ENCODE measurements at places on chromosomes 7 and 10.
A peak's percentile ranks its signal among the peaks of the same experiment; 100 is the strongest.

GRCh38 chr7:57210212-57210611, 78.0 kb upstream of the ZNF479 start:
- no peak for DNase-seq

DNA sequence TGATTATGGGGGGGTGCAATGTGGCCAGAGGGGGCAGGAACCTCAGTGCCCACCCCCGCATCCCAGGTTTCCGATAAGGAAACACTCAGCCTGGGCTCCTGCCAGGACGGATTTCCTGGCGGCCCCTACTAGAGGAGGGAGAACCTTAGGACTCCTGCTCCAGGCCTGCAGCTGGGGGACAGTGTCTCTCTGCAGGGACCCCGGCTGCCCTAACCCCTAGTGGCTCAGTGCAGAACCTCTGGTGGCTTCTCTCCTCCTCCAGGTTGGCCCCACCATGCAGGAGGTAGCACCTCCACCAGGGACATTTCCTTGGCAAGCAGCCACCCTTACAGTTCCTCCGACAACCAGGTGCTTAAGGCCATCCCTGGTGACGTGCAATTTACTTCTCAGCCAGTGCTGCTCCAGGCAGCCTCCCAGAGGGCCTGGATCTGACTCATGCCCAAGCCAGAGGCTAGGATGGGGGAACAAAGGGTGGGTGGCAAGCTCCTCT, 31.9 kb downstream of the SH2B2 start:
- DNase-seq: no peak

DNA sequence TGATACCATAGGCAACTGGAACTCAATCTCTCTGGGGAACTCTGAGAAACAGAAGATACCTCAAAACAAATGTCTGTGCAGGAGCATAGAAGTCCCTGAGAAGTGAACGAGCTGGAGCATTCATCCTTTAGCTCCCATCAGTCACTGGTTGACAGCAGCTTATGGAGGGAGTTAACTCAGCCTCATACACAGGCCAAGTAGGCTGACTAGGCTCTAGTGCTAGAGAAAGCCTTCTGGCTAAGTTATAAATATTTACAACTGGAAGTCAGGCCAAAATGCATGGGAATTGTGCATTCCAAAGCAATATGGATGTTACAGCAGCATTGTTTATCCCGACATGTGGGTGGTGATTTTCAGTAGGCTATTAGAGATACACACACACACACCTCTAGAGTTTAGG, 66.5 kb downstream of the ANK3 start:
- no peak for DNase-seq

DNA sequence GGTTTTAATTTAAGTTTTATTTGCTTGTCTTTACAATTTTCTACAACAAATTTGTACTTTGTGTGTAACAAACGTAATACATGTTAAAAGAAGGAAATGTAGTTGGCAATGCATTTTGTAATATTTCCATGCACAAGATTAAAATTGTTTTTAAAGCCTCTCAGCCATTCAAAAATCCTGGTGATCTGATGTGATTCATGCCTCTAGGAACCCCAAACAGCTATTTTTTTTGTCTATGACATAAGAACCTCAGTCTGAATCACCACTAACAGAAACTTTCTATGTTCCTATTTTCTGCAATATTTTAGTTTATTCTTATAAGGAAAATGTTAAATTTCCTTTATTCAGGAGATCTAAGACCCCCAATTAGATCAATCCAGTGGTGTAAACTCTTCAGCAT, 183.1 kb upstream of the YAE1 start:
- DNase-seq: no peak

DNA sequence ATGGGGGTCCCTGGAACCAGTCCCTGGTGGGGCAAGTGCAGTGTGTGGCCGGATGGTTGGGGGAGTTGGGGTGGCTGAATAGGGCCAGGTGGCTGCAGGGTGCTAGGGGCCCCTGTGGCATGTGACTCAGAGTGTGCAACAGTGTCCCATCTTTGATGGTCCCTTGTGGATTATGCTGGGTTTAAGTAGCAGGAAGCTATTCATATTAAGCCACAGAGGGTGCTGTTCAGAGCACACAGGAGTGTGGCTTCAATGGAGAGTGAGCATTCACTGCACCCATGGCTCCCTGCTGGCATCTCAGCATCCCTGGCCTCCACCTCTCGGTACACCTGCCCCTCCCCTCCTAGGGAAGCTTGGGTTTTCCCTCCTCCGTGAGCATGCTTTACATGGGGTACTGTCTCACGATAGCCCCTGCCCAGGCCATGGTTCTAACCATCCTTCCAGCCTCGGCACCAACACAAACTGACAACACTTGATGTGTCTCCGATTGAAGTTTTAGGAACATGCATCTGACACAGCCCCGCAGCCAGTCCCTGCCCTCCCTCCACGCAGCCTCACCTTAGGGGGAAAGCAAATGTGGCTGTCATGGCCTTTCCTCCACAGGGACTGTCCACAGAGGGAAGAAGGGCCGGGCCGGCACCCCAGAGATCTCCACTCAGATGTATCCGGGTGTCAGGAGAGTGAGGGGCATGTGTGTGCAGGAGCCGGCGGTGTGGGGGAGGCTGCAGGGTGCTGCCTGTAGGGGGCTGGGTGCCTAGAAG, 30.4 kb upstream of the PPIF start:
- no peak for DNase-seq

DNA sequence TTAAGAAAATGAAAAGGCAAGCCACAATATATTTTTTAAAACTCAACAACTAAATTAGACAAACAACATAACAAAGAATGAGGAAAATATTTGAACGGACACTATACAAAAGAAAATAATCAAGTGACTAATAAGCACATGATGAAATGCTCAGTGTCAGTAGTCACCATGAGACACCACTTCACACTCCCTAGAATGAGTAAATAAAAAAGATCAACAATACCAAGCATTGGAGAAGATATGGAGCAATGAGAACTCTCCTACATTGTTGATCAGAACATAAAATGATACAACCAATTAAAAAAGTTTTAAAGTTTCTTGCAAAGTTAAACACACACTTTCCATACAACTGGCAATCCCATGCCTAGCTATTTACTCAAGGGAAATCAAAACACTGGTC, 222.2 kb downstream of the C7orf25 start:
- DNase-seq: no peak

GRCh38 chr10:89363729-89364442, 14.0 kb upstream of the IFIT1B start:
- DNase-seq: peak; percentile 65

- DNase-seq: no peak
Measured at GRCh38 chr7:95002775-95003174, 95.4 kb downstream of the PPP1R9A start.

GRCh38 chr10:96276831-96277230, 5.5 kb upstream of the BLNK start:
- DNase-seq: no peak

DNA sequence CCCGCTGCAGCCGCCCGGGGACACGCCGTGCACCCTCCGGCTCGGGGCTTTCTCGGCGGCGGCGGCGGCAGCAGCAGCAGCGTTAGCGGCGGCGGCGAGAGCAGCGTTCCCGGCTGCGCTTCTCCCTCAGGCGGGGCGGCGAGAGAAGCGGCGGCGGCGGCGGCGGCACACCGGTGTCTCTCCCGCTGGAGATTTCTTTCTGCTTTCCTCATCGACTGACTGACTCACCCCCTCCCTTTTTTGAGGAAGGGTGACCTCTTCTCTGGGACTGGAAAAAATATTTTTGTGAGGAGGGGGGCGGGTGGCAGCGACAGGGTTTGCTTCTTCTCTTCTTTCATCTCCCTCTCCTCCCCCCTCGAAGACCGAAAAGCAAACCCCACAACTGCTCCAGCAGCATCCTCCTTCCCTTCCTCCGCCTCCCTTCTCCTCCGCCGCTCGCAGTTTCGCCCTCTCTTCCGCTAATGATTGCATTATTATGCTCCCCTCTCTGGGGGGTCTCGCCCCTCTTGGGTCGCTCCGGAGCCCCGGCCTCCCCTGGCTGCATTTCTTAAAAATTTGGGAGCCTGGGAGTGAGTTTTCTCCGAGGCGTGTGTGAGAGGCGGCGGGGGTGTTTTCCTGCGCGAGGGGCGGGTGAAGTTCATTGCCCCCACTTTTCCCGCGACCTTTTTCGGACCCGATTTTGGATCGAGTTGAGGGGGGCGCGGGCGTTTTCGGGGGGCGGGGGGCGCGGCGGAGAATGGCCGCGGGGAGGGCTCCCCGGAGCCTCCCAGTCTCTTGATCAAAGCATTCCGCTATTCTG, 411 bp downstream of the AUTS2 start:
- peak; percentile 37 for DNase-seq

- DNase-seq: no peak
Measured at GRCh38 chr7:151010307-151011096, 13.8 kb downstream of the ATG9B start.

DNA sequence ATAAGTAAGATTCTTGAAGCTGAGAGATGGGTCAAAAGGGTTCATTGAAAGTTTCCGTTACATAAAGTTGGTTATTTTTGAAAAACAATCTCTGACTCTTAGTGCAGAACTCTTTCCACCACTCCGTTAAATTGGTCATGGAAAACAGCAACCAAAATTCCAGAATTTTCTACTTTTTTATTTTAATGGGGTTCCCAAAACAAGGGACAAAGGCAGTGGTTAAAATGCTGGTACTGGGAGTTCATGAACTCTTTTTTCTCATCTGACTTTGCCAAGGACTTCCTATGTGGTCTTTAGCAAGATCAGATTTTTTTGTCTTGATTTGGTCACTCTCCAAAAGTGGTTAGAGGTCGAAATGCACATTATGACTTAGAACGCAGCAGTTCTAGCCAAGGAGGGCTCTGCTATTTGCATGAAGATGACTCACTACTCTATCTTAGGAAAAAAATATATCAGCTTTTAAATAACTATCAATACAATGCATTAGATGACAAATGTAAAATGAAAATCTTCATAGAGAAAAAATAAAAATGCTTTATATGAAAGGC, 145.7 kb downstream of the REEP3 start:
- DNase-seq: peak; percentile 55

- DNase-seq: no peak
Measured at GRCh38 chr10:63286340-63286739, 153.2 kb downstream of the NRBF2 start.

- DNase-seq: no peak
Measured at GRCh38 chr10:33180390-33180789, 154.1 kb downstream of the NRP1 start.
